GM12865 (cell line): ENCODE measurements at places on chromosomes 4 and X.

DNA sequence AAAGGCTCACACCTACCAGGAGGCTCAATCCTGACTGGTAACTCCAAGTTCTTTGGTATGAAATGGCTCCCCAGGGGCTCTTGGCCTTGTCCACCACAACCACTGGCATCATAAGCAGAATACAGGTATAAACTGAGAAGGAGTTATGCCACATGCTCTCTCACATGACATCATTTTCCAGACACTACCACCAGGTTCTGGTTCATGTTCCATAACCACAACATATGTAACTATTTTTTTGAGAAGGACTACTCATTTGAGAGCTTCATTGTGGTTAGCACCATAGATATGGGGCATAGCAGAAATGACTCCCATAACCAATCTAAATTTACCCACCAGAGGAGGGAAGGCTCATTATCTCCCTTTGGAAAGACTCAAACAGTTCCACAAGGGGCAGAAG, 19.6 kb downstream of the PRDM5 start:
- DNase-seq = no peak

DNA sequence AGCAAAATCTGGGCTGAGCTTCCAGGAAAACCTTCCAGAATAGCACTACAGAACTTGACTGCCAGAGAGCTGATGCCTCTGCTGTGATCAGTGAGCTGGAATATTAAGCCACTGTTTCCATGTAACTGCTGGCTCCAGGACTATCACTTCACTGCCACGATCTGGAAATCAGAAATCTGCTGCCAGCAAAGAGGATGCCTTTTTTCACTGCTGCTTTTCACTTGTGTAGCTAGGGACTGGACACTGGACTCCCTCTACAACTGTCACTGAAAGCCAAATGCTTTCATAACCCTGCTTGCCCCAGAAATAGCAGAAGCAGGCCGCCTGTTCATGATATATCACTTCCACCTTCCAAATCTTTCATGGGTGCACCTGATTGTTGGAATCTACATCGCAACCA, 9.4 kb upstream of the AP1S2 start:
- no peak for DNase-seq

DNA sequence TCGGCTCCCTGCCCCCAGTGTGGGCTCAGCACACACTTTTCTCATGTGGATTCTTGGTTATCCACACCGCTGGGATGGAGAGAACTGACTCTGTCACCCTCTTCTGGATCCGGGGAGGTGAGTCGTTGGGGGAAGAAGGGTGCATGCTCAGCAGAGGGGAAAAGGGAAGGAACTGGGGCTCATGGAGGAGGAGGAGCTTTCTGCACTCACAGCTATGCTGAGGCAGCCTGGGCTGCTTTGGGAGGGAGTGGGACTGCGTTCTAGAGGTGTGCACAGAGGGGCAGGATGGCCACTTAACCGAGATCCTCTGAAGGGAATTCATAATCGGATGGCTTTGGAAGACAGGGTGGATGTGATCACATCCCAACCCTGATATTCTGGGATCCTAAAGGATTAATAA, 51.6 kb downstream of the RTL5 start:
- DNase-seq = no peak

DNA sequence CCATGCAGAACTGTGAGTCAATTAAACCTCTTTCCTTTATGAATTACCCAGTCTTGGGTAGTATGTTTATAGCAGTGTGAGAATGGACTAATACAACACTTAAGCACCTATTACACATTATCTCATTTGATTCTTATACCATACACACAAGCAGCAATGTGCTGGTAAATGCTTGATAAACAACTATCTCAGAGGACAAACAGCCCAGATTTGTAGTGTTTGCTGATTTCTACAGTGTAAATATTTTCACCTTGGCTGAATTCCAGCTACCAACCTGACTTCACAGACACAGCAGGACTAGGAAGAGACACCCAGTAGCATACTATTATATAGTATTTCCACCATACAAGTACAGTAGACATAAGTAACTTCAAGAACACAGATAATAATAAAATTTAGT, 406.5 kb upstream of the CNKSR2 start:
- DNase-seq = no peak

DNA sequence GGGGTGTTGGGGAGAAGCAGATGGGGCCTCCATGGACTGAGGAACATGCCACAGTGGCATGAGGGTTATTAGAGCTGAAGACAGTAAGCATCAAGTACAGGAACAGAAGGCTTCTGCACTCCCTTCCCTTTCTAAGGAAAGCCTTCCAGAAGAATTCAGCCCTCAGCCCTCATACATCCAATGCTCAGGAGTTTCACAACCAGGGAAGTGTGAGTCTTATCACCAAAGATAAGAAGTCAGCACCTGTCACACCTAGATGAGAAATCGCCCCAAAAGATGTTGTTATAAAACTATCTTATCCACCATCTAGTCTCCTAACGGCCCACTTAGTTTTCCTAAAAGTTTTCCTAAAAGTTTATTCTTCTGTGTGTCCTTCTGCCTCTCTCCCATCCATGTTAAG, 78.0 kb upstream of the STS start:
- DNase-seq = no peak

- DNase-seq = no peak
Observed at GRCh38 chr4:90621080-90621479, 493.9 kb downstream of the CCSER1 start.

DNA sequence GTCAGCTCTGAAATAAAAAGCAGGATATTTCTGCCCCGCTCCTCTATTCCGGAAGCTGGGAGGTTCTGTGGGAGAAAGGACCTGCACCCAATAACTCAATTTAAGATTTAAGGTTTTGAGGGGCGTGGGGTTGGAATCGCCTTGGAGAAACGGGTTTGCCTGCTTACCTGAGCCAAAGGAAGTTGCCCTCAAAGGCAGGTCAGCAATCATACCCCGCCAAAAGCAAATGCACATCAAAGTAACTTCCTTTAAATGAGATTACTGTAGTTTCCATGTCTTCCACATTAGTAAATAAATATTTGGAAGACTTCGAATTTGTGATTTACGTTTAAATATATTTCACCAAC, 978 bp upstream of the HS3ST1 start:
- no peak for DNase-seq

DNA sequence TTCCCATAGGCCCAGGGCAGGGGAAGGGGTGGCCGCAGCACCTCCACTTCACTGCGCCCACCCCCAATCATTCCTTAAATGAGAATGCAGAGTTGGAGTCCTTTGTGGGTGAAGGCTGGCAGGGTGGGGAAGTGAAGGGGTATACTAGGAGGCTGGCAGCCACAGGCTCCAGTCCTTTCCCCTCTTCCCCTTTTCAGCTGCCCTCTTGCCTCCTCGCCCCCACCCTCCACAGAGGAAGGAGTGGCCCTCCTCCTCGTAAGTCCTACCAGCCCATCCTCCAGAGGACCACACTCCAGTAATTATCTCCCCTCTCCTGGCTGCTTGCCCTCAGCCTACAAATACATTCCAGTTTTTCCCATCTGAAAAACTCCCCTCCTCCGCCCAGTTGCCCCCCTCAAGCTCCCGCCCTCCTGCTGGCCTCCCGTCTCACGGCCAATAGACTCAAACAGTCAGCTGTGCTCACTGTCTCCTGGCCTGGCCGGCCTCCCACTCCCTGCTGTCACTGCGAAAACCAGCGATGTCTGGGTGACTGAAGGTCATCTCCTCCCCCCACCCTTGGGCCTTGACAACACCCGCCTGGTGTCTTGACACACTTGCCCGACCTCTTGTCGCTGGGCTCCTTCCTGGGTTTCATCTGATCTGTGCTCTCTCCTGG, 38.8 kb downstream of the EFNB1 start:
- no peak for DNase-seq

GRCh38 chr4:17112292-17112659, 213.8 kb upstream of the LDB2 start:
- DNase-seq = peak; percentile 45

GRCh38 chrX:30241724-30242415, at the start of gene MAGEB4:
MAGEB4 (plus strand) TSS chrX:30242000; CDS start chrX:30242136, 136 bp downstream.
- DNase-seq = peak; percentile 30

DNA sequence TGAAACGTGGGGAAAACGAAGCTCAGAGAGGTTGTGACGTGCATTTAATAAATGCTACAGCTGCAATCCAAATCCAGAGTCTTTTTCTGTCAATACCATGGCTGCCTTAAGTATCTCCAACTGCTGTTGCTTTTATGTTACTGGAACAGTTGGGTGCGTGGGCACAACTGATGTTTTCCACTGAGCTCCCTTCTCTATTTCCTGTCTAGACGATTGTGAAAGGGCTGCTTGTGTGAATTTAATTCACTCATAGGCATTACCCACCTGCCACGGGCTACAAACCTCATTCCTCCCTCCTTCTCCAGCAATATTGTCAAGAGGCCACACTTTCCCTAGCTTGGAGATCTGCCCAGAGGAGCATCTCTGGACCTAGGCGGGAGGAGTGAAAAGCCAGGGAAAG, 526.0 kb downstream of the MID1IP1 start:
- no peak for DNase-seq

- DNase-seq = no peak
Observed at GRCh38 chr4:139798456-139798855, 132.8 kb downstream of the MGST2 start.

DNA sequence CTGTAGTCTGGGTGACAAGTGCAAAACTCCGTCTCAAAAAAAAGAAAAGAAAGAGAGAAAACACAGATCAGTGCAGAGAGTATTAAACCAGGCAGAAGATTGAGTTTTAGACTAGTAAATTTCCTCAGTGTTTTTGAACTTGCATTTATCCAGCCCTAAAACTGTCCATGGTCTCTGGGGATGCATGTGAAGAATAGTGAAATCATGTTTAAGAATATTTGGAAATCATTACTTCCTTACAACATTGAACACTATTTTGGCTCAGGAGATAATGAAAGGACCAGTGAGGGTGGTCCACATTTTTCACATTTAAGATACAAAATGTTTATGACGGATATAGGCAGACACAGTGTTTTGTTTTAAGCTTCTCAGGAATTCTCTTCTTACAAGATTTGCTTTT, 195.8 kb upstream of the RASGEF1B start:
- no peak for DNase-seq

- DNase-seq = peak; percentile 20
Observed at GRCh38 chr4:10403633-10404445, 53.4 kb downstream of the ZNF518B start.

GRCh38 chr4:169658975-169659715, 38.8 kb downstream of the CLCN3 start:
- no peak for DNase-seq

DNA sequence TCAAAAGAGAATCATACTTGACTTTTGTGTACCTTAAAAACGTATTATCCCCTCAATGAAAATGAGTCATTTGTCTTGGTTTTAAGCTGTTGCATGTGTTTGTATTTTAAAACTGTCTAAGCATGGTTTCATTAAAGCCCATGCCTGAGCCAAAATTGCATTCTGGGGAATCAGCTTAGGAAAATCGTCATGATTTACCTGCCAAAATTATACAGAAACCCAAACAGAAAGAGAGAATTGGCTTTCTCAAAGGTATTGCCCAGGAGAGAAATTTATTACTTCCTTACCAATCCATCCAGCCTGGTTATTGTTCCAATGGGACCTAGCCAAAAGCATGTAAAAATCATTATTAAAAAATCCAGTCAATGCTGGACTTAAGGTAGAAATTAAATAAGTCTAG, 37.6 kb downstream of the GPR174 start:
- DNase-seq = no peak

DNA sequence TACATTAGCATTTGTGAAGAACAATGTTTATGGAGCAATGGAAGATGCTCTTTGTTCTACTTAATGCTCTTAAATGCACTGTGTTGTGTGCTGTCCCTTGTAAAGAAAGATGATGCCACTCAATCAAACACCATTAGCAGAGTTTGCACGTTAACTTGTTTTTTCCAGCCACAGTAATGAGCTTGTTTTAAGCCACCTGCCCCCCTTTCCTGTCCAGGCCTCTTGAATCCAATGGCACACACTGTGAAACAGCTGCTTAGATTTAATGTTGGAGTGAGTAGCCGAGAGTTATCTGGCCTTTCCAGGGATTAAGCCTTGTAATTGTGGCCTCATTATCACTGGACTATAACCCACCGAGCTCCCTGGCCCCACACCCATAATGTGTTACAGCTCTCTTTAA, 86.0 kb downstream of the PAK3 start:
- DNase-seq = no peak

DNA sequence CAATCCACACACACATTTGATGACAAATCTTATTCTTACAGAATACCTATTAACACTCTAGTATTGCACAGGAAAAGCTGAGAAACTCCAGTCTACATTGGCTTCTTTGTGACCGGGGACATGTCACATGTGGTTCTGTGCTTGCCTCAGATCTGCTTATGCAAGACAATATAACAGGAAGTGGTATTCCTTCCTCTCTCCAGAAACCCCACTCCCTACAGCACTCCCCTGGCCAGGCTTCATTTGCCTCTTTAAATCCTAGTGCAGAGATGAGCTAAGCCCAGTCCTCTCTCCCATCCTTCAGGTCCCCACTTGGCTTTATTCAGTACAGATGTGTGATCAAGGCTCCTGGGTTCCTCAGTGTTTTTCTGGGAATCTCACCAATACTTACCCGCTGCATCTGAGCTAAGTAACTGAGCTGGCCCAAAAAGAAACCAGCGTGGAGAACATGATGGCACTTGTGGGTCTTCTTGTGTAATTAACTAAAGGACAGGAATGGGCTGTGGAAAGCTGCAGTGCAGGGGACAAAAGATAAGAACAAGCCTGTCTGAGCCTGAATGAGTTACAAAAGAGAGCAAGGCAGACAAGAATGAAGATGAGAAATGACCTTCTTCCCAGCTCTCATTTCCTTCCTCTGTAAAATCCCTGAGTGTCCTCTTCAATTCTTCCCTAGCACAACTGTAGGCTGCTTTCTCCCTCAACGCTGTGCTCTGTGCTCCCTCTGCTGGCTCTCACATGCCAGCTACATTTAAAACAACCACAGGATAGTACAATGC, 105.6 kb downstream of the HNRNPD start:
- DNase-seq = peak; percentile 48

DNA sequence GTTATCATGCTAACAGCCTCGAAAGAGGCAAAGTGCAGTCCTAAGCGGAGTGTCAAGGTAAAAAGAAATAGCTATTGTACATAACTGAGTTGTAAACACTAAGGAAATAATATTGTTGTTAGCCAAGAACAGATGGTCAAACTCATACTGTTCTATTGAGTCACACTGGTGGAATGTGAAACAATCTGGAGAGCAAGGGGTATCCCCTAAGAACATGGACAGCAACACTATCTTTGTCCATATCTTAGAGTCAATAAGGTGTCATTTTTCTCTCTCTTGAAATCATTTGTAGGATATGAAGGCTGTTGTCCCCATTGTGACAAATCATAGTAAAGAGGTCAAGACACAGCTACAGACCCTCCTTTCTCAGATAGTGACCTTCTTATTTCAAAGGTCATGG, 4.5 kb upstream of the PDGFC start:
- DNase-seq = no peak

DNA sequence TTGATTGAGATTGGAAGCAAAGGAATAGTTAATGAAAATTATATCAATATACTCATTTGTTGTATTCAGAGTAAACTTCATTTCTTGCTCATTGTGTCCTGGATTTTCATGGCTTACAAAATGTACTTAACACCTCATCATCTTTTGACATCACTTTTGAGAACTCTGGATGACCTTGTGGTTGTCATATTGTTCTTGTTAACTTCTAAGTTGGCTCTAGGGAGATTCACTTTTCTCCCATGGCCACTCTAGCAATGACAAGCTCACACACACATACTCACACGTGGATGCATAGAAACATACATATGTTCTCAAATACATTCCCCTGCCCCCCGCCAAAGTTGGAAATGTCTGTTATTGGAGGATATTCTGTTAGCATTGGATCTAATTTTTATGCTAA, 15.3 kb downstream of the PHEX start:
- no peak for DNase-seq
